ENCODE measurements at places on chromosomes 5 and 9.

GRCh38 chr9:18785604-18786003, 247.4 kb downstream of the SAXO1 start:
- no peak for DNase-seq

DNA sequence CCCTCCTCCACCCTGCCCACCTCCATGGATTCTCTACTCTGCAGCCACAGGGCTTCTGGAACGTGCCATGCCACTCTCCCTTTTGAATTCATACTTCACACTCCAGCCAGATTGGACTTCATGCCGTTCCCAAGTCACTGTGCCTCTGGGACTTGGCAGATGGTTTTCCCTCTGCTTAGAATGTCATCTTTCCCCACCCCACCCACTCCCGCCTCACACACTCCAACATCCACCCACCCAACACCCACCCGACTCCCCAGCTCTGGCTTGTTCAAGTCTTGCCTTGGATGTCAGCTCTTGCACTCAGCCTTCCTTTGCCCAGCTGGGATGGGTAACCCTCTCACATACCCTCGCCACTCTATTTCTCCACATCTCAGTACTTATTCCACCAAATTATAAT, 142.1 kb upstream of the DHFR start:
- DNase-seq, result no peak

DNA sequence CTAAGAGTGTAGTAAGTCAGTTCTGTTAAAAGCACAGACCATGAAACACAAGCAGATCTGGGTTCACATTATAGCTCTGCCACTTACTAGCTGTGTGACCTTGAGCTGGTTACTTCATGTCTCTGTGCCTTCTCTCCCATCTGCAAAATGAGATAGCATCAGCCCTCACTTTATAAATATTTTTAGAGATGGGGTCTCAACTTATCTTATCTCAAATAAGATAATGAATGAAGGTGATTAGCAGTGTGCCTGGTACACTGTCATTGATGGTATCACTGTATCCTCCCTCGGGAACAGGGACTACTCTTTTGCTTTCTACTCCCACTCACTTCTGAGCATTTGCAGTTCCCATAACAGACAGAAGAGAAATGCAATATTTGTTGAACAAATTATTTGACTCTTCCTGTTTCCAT, 52.4 kb downstream of the GALNT10 start:
- DNase-seq, result no peak

- no peak for DNase-seq
Measured at GRCh38 chr5:32842813-32843530, 131.9 kb downstream of the NPR3 start.

- DNase-seq, result no peak
Measured at GRCh38 chr5:74017112-74017511, 391.1 kb downstream of the ARHGEF28 start.

- DNase-seq, result no peak
Measured at GRCh38 chr5:170861667-170861916, 226 bp upstream of the RANBP17 start.

DNA sequence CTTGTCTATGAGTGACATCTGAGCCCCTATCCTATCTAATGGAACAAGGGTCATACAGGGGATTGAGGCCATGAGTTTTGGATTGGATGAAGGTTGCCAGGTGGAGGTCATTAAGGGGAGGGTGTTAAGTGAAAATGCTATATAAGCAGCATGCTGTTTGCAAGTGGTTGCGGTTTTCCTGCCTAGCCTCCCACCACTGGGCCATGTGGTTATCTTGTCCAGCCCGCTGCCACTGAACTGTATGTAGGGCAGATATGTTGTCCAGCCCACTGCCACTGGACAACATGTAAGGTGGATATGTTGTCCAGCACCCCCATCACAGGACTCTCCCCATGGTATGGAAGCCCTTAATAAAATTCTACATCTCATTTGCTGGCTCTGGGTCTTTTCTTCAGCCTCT, 200.0 kb downstream of the FGF10 start:
- no peak for DNase-seq

DNA sequence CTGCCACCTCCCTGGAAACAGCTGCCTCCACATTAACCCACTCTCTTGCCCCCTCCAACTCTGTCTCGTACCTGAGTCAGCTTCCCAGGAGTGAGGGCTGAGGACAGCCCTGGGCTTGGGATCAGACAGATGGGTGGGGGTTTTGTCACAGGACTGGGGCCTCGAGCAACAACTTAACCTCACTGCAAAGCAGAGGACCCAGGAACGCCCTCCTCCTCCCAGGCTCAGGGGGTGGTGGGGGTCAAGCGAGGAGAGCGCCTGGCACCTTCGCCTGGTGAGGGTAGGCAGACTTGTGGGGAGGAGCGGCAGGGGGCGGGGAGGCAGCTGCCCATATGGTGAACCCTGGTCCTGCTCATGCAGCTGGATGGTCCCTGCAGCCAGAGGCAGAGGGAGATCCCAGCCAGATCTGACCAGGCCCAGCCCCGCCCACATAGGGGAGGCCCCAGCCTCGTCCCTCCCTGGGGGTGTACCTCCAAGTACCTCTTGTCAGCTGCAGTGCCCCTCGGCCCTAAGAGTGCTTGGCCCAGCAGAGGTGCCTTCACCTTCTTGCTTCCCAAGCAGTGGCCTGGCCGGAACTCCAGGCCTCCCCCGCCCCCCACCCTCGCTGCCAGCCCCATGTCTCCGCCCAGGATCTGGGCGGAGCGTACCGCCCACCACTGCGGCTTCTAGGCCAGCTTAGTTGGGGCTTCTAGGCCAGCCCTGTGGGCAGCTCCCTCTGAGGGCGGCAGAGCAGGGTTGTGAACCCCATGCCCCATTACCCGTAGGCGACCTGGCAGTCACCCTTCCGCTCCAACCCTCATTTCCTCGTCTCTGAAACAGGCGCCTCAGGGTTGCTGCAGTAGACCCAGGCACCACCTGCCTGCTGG, at the start of gene SARDH:
Gene SARDH, minus strand, starts transcription at position 579 of the 866 bp plus-strand sequence. CDS start 4,179 bp downstream, outside the sequence.
- DNase-seq, result peak; percentile 75

- DNase-seq, result no peak
Measured at GRCh38 chr9:95942016-95942415, 66.5 kb downstream of the ERCC6L2 start.

DNA sequence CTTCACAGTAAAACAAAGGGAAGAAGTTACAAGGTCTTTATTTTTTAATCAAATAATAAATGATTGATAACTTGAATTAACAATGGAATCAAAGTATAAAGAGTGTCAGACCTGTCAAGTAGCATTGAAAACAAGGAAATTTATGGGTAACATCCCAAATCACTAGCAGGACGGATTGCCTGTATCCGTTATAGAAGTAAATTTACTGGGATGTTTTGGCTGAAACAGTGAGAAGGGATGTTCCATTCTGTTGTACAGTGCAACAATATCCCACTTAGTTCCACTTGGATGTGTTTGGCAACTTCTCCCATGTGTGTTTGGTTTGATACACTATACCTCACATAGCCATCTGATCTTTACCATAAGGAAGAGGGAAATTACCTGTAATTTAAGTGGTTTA, 421.0 kb upstream of the CHD1 start:
- no peak for DNase-seq

DNA sequence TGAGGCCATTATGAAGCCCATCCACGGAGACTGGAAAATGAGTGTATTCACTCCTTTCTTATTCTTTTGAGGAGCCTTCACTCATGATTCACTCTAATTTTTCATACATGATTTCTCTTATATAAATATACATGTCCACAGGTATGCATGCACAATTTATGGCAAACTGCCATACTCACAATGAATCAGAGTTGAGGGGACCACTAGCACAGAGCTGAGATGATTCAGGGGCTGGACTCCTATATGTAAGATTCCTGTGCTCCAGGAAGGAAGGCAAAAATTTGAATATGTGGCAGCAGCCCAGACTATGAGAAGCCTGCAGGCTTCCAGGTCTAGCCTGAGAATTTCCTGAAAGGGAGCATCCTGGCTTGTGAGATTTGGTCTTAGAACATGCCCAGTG, 484.6 kb downstream of the PRELID2 start:
- no peak for DNase-seq

All from activated effector memory CD4-positive, alpha-beta T cell treated with anti-CD3 and anti-CD28 coated beads, Interleukin-2, amount 50 U/mL, for 16 hours (primary cell).